ENCODE measurements at places on chromosomes 4 and X. TPM values are rescaled to one million over a fixed set of nuclear protein-coding genes. Genes with fewer than 3 reads are reported as not detected.

GRCh38 chr4:42678512-42678911 lies 21.6 kb upstream of the ATP8A1 start:
- H3K4me3 ChIP-seq, result no peak overlapping the region
- DNase-seq, result no peak
- H3K27me3 ChIP-seq, result no peaks in the 10 kb centered on the region
- H3K36me3 ChIP-seq, result no peaks in the 10 kb centered on the region

DNA sequence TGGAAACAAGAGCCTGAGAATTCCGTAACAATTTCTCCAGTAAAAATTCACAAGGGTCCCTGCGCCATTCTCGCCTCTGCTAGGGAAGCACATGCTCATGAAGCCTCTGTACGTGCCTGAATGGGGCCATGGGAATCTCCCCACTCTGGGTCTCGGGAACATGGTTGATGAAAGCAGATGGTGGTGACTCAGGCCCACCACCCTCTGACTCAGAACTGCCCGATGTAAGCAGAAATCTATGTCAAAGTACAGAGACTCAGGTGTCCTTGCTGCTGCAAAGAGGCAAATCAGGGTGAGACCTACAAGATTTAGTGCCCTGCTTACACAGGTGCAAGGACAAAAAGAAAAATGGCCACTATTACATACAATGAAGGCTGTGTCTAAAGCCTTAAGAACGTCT lies 65.0 kb downstream of the SCD5 start:
- DNase-seq, result no peak
- H3K4me3 ChIP-seq, result no peak overlapping the region
- H3K27me3 ChIP-seq, result no peaks in the 10 kb centered on the region

- no peak for DNase-seq
- no peak overlapping the region for H3K4me3 ChIP-seq
- no peak overlapping the region for H3K27ac ChIP-seq
- no peaks in the 10 kb centered on the region for H3K4me1 ChIP-seq
Measured at GRCh38 chr4:16439768-16440167, 213.5 kb upstream of the TAPT1 start.

GRCh38 chrX:132292793-132293192 lies 73.5 kb upstream of the RAP2C start:
- H3K27me3 ChIP-seq, result no peaks in the 10 kb centered on the region
- no peaks in the 10 kb centered on the region for H3K4me1 ChIP-seq
- H3K36me3 ChIP-seq, result no peaks in the 10 kb centered on the region

- H3K27ac ChIP-seq, result no peak overlapping the region
- no peaks in the 10 kb centered on the region for H3K27me3 ChIP-seq
- H3K4me3 ChIP-seq, result no peak overlapping the region
Measured at GRCh38 chr4:84767168-84767567, 184.2 kb downstream of the CDS1 start.

DNA sequence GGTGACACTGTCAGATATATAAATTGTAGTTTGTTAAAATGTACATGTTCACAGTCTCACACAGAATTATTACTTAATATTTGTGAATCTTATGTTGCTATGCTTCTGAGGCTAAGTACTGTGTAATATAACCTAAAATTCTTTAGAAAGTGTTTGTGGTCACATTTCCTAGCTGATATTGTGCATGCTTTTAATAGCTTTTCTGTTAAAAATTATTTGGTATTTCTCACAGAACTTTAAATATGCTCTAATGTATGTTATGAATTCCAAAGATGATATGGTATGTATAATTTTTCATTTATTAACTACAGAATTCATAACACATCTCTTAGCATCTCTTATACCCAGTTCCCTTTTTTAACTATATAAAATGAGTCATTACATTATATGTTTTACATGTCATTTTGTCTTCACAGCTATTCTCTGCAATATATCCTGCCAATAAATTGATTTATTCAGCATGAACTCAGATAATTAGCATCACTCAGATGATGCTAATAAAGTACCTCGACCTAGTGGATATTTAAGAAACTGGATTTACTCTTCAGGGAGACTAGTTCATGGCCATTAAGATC lies 9.3 kb downstream of the PTPN13 start:
- H3K27me3 ChIP-seq, result no peaks in the 10 kb centered on the region
- H3K27ac ChIP-seq, result no peak overlapping the region
- DNase-seq, result no peak
- H3K36me3 ChIP-seq, result no peaks in the 10 kb centered on the region

Gene CYBB
- 420 TPM for total RNA-seq

Gene MAGEA3
- total RNA-seq, result not detected

DNA sequence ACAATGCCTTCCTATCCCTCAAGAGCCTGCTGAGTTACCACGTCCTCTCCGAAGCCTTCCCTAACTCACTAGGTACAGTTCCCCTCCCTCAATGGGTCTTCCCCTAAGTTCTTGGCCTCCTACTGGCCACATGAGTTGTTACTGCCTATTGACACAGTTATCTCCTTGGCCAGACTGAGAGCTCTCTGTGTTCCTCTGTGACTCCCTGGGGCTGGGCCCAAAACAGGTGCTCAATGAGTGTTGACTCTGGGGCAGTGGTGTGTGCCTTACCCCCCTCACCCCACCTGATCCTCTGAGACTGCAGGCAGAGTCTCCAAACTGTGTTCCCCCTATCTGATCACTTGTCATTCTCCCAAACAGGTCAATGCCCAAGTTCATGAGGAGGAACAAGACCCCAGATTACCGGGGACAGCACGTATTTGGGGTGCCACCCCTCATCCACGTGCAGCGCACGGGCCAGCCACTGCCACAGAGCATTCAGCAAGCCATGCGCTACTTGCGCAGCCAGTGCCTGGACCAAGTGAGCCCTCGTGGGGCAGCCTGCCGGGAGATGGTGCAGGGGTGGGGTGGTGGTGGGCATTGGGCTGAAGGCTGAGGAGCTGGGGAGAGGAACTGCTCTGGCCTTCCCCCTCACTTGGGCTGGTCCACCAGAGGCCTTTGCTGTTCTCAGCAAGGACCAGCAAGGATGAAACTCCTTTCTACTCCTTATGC lies 72.6 kb downstream of the STARD8 start:
- DNase-seq, result no peak
- H3K36me3 ChIP-seq, result peaks cover 87% of the 10 kb centered on the region
- no peaks in the 10 kb centered on the region for H3K27me3 ChIP-seq
- H3K27ac ChIP-seq, result no peak overlapping the region
- H3K4me3 ChIP-seq, result no peak overlapping the region

GRCh38 chrX:150085881-150086280 lies 147.6 kb upstream of the EOLA2 start:
- no peaks in the 10 kb centered on the region for H3K4me1 ChIP-seq
- DNase-seq, result no peak
- H3K36me3 ChIP-seq, result no peaks in the 10 kb centered on the region
- no peak overlapping the region for H3K4me3 ChIP-seq
- no peaks in the 10 kb centered on the region for H3K27me3 ChIP-seq

DNA sequence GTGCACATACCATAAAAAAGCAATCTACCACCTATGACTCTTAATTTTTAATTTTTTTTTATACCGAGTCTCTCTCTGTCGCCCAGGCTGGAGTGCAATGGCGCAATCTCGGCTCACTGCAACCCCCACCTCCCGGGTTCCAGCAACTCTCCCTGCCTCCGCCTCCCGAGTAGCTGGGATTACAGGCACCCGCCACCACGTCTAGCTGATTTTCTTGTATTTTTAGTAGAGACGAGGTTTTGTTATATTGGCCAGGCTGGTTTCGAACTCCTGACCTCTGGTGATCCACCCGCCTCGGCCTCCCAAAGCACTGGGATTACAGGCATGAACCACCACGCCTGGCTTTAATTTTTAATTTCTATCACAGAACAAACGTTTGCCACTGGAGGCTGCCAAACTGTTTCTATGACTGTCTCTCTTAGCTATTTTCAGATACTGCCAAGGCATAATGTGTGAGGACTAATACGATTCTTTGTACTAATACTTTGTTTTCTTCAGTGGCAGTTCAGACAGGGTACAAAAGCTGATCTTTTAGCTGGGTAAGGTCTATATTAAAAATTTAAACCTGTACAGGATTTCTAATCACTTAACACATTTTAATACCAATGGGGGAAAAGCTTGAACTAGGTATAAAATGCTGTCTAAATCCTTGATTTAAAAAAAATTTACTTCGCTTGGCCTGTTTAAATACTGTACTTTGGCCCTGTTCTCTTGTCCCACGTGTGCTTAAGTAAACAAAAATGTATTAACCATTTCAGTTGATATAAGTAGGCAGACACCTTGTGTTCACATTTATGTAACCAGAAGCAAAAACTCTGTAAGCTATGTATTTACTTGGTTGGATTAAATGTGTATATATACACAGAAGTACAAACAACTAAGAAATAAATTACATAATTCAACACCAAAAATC lies 2.3 kb downstream of the PGRMC2 start:
- H3K4me3 ChIP-seq, result peak overlapping the region; percentile 81
- H3K27ac ChIP-seq, result no peak overlapping the region
- no peaks in the 10 kb centered on the region for H3K36me3 ChIP-seq
- H3K27me3 ChIP-seq, result no peaks in the 10 kb centered on the region
- H3K4me1 ChIP-seq, result peaks cover 26% of the 10 kb centered on the region
- DNase-seq, result no peak

GRCh38 chr4:135553213-135553612 lies 1351.6 kb upstream of the PABPC4L start:
- H3K27me3 ChIP-seq, result no peaks in the 10 kb centered on the region
- no peaks in the 10 kb centered on the region for H3K36me3 ChIP-seq
- no peak overlapping the region for H3K27ac ChIP-seq
- no peak for DNase-seq
- no peaks in the 10 kb centered on the region for H3K4me1 ChIP-seq

DNA sequence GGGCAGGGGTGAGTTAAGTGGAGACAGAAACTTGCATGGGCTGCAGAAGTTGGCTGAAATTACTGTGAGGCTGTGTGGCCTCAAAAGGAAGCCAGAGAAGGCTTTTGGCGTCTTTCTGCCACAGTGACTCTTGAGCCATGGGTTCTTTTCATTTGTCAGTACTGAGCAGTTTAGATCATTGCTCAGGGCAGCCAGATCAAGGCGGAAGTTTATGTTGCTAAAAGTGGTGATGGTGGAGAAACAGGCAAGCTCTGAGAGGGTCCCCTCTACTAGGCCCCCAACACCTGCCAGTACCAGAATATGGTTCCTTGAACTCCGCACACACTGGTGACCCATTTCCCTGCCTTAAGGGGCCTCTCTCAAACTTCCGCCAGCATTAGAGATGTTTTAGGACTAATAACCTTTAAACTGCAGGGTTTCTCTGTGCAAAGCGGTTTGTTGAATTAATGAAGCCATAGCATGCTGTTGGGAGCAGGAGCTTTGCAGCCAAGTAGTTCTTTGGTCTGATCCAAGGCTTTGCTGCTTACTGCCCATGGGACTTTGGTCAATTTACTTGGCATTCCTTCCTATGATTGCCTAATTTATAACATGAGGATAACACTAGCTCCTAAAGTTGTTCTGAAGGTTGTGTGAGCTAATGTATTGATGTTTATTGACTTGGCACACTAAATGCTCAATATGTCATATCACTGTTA lies 34.5 kb downstream of the RNF175 start:
- no peaks in the 10 kb centered on the region for H3K36me3 ChIP-seq
- no peaks in the 10 kb centered on the region for H3K4me1 ChIP-seq
- no peaks in the 10 kb centered on the region for H3K27me3 ChIP-seq

GRCh38 chr4:139501527-139501926 lies 47.6 kb downstream of the RAB33B start:
- H3K4me3 ChIP-seq, result no peak overlapping the region
- H3K27me3 ChIP-seq, result no peaks in the 10 kb centered on the region
- H3K27ac ChIP-seq, result no peak overlapping the region

GRCh38 chrX:15601932-15602331 lies 1.2 kb upstream of the ACE2 start:
- no peaks in the 10 kb centered on the region for H3K4me1 ChIP-seq
- H3K27ac ChIP-seq, result no peak overlapping the region
- H3K4me3 ChIP-seq, result no peak overlapping the region
- H3K36me3 ChIP-seq, result no peaks in the 10 kb centered on the region

Gene SSX4
- not detected for total RNA-seq

DNA sequence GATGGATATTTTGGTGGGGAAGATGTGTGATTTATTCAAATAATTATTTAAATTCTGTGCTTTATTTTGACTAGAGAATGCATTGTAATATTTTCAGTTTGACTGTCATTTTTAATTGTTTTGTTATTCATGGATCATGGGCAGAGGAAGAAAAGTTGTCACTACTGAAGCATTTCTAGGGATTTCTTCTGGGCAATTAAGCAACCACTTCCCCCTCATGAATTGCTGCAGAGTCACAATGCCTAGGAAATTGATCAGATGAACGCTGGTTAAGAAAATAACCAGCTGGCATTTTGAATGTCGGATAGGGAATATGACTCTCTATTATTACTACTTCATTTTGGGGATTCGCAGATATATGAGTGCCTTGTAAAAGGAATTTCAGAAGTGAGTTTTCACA lies 283.3 kb downstream of the IL15 start:
- no peak overlapping the region for H3K4me3 ChIP-seq
- no peak for DNase-seq
- H3K4me1 ChIP-seq, result no peaks in the 10 kb centered on the region
- H3K27ac ChIP-seq, result no peak overlapping the region
- no peaks in the 10 kb centered on the region for H3K27me3 ChIP-seq

DNA sequence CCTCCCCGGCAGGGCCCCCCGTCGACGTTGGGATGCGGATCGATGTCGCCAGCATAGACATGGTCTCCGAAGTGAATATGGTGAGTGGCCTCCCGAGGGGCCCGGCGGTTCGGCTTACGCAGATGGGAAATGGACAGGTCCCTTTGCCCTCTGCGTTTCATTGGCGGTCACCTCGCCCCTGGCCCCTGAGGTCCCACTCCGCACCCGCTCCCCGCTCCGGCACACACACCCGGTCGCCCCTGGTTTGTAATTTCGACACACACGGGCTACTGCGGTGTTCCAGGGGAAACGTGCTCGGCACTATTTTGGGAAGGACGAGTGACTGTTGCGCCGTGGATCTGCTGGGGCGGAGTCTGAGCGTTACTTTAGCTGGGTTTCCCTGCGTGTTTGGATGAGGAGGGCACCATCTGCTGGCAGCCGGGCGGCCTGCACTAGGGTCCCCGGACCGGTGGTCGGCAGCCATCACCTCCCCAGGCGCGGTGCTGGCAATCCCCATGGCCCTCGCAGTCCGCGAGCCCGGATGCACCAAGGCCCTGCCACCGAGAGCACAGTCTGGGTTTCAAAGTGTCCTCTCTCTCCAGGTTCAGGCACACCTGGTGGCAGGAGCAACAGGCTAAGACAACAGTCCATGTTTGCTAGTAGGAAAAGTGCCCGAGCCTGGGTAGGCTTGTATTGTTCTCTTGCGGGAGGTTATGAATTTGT lies 1.2 kb downstream of the GABRB1 start:
- peaks cover 14% of the 10 kb centered on the region for H3K4me1 ChIP-seq
- no peak overlapping the region for H3K27ac ChIP-seq
- H3K36me3 ChIP-seq, result no peaks in the 10 kb centered on the region
